ENCODE measurements at places on chromosomes 7 and 10. TPM values are rescaled to one million over a fixed set of nuclear protein-coding genes. Genes with fewer than 3 reads are reported as not detected.

FFAR4 gene
- total RNA-seq = not detected

LLCFC1 gene
- not detected for total RNA-seq

FAM221A gene
- 10.9 TPM for total RNA-seq

NME8 gene
- not detected for total RNA-seq

HOGA1 gene
- total RNA-seq = 2.5 TPM

CNPY1 gene
- total RNA-seq = not detected

ASB10 gene
- total RNA-seq = not detected

OPN1SW gene
- not detected for total RNA-seq

ADAMTS14 gene
- total RNA-seq = not detected

SDK1 gene
- 13.6 TPM for total RNA-seq

PTF1A gene
- total RNA-seq = not detected
